ENCODE measurements at places on chromosomes 13 and 19. TPM values are rescaled to one million over a fixed set of nuclear protein-coding genes. Genes with fewer than 3 reads are reported as not detected.

SIGLECL1 gene
- total RNA-seq, result not detected

GRCh38 chr19:13154241-13154778 is 4.1 kb downstream of the IER2 start:
- H3K27me3 ChIP-seq, result no peaks in the 10 kb centered on the region
- H3K4me1 ChIP-seq, result peaks cover 14% of the 10 kb centered on the region
- peak overlapping the region; percentile 98 for H3K27ac ChIP-seq
- peak; percentile 68 for DNase-seq

GRCh38 chr13:32254916-32255723 is 60.0 kb downstream of the ZAR1L start:
- no peaks in the 10 kb centered on the region for H3K27me3 ChIP-seq
- H3K36me3 ChIP-seq, result no peaks in the 10 kb centered on the region
- no peak overlapping the region for H3K4me3 ChIP-seq

GRCh38 chr13:112144616-112145550 is 77.9 kb downstream of the SOX1 start:
- H3K4me3 ChIP-seq, result no peak overlapping the region
- DNase-seq, result no peak
- H3K27ac ChIP-seq, result no peak overlapping the region
- H3K27me3 ChIP-seq, result peaks cover 62% of the 10 kb centered on the region
- no peaks in the 10 kb centered on the region for H3K4me1 ChIP-seq

- no peaks in the 10 kb centered on the region for H3K36me3 ChIP-seq
- H3K27ac ChIP-seq, result no peak overlapping the region
- no peaks in the 10 kb centered on the region for H3K27me3 ChIP-seq
- H3K4me1 ChIP-seq, result no peaks in the 10 kb centered on the region
Measured at GRCh38 chr13:83531022-83531421, 351.3 kb downstream of the SLITRK1 start.

GRCh38 chr13:43489233-43489632 is 297.5 kb downstream of the ENOX1 start:
- no peaks in the 10 kb centered on the region for H3K27me3 ChIP-seq
- no peak overlapping the region for H3K4me3 ChIP-seq
- no peak for DNase-seq
- H3K27ac ChIP-seq, result no peak overlapping the region

DNA sequence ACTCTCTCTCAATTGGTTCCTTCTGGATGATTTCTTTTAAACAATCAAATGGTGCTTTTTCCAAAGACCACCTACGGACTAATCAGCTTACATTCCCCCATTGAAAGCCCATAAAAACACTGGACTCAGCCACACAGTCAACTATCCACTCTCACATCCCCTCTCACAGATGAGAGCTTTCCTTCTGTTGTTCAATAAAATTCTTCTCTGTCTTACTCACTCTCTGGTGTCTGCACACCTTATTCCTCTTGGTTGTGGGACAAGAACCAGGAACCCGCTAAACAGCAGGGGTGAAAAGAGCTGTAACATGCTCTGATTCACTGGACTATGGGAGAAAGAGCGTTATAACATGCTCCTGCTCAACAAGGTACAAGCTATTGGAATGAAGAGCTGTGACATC is 2896.2 kb downstream of the PCDH9 start:
- no peaks in the 10 kb centered on the region for H3K27me3 ChIP-seq
- H3K27ac ChIP-seq, result no peak overlapping the region
- H3K4me3 ChIP-seq, result no peak overlapping the region
- DNase-seq, result no peak
- H3K36me3 ChIP-seq, result no peaks in the 10 kb centered on the region
- H3K4me1 ChIP-seq, result no peaks in the 10 kb centered on the region

GRCh38 chr13:83732755-83733154 is 149.5 kb downstream of the SLITRK1 start:
- no peak for DNase-seq
- H3K27ac ChIP-seq, result no peak overlapping the region
- H3K4me1 ChIP-seq, result no peaks in the 10 kb centered on the region

GRCh38 chr19:2549701-2550191 is 73.8 kb downstream of the GADD45B start:
- 0 out of 2 replicates have a peak, but pooled peaks cover 9% of the 10 kb centered on the region for H3K4me1 ChIP-seq
- H3K27ac ChIP-seq, result no peak overlapping the region
- no peaks in the 10 kb centered on the region for H3K27me3 ChIP-seq
- H3K36me3 ChIP-seq, result no peaks in the 10 kb centered on the region
- H3K4me3 ChIP-seq, result no peak overlapping the region
- no peak for DNase-seq

- H3K4me1 ChIP-seq, result peaks cover 11% of the 10 kb centered on the region
- no peak overlapping the region for H3K4me3 ChIP-seq
- no peaks in the 10 kb centered on the region for H3K36me3 ChIP-seq
- H3K27ac ChIP-seq, result peak overlapping the region; percentile 65
- no peaks in the 10 kb centered on the region for H3K27me3 ChIP-seq
Measured at GRCh38 chr13:75685239-75685697, 49.1 kb downstream of the LMO7 start.

DNA sequence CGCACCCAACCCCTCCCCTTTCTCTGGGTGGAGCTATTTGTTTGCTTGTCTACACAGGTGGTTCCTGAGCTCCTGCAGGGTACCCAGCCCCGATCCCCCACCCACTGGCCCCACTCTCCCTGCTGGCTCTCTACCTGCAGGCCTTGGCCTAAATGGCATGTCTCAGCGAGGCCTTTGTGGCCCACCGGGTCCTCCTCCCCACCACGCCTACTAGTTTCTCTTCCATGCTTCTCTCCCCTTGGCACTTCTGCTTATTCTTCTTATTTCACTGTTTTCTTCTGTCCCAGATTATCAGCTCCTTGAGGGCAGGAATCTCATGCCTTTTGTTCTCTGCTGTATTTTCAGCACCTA is 57.4 kb upstream of the ZNF536 start:
- H3K27ac ChIP-seq, result no peak overlapping the region
- H3K4me3 ChIP-seq, result no peak overlapping the region
- DNase-seq, result no peak
- H3K27me3 ChIP-seq, result peaks cover 95% of the 10 kb centered on the region
- H3K4me1 ChIP-seq, result no peaks in the 10 kb centered on the region

DNA sequence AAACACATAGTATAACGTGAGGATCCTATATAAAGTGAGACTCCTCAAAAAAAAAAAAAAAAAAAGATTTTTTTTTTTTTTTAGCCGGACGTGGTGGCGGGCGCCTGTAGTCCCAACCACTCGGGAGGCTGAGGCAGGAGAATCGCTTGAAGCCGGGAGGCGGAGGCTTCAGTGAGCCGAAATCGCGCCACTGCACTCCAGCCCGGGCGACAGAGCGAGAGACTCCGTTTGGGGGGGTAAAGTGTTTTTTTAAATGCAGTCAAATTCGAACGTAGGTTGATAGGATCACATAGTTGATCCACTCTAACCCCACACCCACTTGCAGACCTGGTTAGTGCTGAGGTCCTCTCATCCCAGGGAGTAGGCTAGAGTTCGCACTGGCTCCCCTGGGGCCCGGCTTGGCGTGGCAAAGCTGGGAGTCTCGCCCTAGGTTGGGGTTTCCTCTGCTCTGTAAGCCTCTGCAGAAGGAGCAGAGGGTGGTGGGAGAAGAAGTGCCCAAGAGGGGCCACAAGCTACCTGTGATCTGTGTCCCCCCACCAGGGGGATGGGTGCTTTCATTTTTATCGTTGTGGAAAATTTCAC is 6.5 kb downstream of the RNF225 start:
- H3K36me3 ChIP-seq, result no peaks in the 10 kb centered on the region
- peaks cover 6% of the 10 kb centered on the region for H3K4me1 ChIP-seq
- no peak for DNase-seq

DNA sequence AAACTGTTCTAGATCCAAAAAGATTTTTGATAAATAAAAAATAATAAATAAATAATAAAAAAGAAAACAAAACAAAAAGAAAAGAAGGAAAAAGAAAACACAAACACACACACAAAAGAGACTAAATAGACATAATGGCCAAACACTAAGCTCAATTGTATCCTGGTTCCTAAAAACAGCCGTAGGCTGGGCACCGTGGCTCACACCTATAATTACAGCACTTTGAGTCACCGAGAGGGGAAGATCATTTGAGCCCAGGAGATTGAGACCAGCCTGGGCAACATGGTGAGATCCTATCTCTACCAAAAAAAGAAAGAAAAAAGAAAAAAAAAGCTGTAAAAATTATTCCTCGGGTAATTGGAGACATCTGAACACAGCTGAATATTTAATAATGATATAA is 8.9 kb downstream of the ETHE1 start:
- peak overlapping the region; percentile 95 for H3K27ac ChIP-seq
- peaks cover 14% of the 10 kb centered on the region for H3K36me3 ChIP-seq
- H3K27me3 ChIP-seq, result no peaks in the 10 kb centered on the region
- peak; percentile 63 for DNase-seq
- no peak overlapping the region for H3K4me3 ChIP-seq
- peaks cover 25% of the 10 kb centered on the region for H3K4me1 ChIP-seq

GRCh38 chr19:54684527-54684926 is 21.7 kb downstream of the LILRB4 start:
- peaks cover 51% of the 10 kb centered on the region for H3K27me3 ChIP-seq
- H3K4me1 ChIP-seq, result no peaks in the 10 kb centered on the region

- H3K27me3 ChIP-seq, result no peaks in the 10 kb centered on the region
- no peak for DNase-seq
- H3K36me3 ChIP-seq, result no peaks in the 10 kb centered on the region
- no peak overlapping the region for H3K27ac ChIP-seq
- H3K4me1 ChIP-seq, result no peaks in the 10 kb centered on the region
Measured at GRCh38 chr19:46155237-46155636, 7.2 kb downstream of the IGFL2 start.

Measured in PC-9 (cell line).